NCI-H748 treated with DMSO at 0.1 percent for 48 hours (cell line): ENCODE measurements at places on chromosomes 11 and 22.
A peak's percentile ranks its signal among the peaks of the same experiment; 100 is the strongest.

DNA sequence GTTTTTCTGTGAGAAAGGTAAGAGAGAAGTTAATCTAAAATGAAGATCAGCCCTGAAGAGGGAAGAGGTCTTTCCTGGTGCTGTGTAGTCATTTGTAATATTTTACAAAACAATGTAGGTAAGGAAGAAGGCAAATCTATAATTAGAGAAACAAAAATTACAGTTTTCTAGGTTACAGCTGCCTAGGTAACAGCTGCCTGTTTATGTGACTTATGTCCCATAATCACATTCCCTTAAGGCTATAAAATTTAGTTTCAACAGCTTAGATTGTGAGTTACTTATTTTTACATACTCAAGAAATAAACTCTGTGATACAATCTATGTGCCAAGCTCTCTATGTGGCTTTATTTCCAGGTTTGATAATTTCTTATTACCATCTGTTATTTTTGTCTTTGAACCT, 19.8 kb downstream of the LUZP2 start:
- no peak for DNase-seq

- DNase-seq: no peak
These were observed 44.7 kb upstream of the CAPRIN1 start for GRCh38 chr11:34006876-34007275.

DNA sequence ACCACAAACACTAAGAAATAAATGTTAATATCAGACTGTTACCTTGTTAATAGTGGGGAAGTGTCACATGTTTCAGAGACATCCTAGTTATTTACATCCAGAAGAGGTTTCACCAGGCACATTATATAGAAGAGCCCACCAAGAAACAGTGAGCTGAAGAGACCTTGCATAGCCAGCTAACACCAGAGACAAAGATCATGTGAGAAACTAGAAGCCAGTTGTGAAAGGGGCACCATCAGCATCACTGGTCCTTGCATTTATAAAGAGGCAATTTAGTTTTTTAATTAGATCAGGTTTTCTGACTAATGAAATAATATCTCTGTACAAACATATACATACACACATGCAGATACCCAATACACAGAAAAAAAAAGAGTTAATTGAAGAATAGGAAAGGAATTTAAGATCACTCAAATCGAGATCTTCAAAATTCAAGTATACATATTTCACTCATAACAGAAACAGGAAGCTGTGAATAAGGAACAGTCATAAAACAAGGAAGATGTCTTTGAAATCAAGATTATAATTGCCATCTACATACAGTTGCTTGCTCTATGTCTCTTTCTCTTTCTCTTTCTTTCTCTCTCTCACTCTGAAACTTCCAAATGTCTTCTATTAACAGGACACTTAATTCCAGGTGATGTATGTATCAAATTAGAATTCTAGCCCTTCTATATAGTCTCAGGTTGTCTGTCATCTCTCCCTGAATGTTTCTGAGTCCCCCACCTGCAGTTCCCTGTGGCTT, 348.7 kb downstream of the ETS1 start:
- DNase-seq: no peak

DNA sequence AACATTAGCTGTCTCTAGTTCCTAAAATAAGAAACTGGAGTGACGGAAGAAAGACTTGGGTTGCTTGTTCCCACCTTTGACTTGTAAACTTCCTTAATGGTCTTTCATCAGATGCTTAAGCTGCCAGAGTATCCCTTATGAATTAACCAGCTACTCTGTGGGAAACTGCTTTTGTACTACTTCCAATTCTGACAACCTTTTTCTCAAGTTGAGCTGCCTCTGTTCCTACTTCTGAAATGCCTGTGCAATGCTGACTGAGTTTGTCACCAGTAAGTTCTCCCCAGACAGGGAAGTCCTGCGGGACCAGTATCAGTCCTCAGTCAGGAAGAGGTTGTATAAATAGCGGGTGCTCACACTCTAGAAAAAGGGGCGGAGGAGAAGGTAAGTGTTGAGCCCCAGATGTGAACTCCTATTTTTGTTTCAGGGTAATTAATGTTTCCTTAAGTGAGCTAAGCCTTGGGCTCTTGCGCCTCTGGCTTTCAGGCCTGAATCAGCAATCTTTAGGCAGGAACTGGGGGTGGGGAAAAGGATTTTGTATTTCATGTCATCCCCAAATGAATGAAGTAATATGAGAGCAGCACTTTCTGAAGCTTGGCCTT, 67.2 kb downstream of the CECR2 start:
- no peak for DNase-seq

GRCh38 chr11:61828379-61828628, 204 bp downstream of the FADS2 start:
- no peak for DNase-seq

DNA sequence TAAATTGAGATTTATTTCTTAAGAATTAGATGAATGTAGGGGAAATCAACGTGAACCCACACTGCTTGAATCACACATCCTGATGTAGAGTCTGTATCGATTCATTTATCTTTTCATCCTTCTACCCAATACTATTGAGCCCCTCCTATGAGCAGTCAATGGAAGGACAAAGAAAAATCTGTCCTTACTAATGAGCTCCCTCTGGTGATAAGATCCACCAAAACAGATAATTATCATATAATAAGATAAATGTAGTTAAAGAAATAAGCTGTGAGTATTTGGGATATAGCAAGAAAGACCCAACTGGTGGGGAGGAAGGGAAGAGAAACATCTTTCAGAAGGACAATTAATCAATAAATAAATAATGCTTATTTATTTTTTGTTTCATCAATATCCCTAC, 385.1 kb upstream of the CCDC90B start:
- no peak for DNase-seq

DNA sequence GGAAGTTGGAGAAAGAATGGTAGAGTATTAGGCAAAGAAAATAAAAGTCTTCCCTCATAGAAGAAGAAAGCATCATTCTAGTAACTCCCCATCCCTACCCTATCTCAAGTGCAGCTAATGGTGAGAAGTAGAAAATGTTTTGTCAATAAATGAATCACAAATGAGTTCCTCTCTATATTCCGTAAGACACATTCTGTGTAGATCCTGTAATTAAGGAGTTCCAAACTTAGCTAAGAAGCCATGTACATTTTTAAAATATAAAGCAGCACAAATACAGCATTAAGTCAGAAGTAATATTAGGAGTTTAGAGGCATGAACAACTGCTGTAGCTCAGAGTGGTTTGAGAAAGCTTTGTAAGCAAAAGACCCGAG, 80.1 kb downstream of the GAB2 start:
- no peak for DNase-seq

GRCh38 chr11:64747961-64748665, 4.2 kb upstream of the RASGRP2 start:
- DNase-seq: no peak

- no peak for DNase-seq
These were observed 77.7 kb downstream of the BRD1 start for GRCh38 chr22:49749885-49750510.

GRCh38 chr11:126352934-126353801, 2.3 kb upstream of the ST3GAL4 start:
- DNase-seq: no peak

- no peak for DNase-seq
These were observed 8.9 kb upstream of the PPP2R1B start for GRCh38 chr11:111774955-111775710.

GRCh38 chr11:84871116-84871515, 756.0 kb downstream of the DLG2 start:
- DNase-seq: no peak

- no peak for DNase-seq
These were observed 20.1 kb upstream of the SPTBN2 start for GRCh38 chr11:66749091-66749490.

GRCh38 chr11:65834202-65834601, 439 bp downstream of the SNX32 start:
- DNase-seq: no peak

GRCh38 chr22:39738746-39739145, 154.8 kb downstream of the ENTHD1 start:
- DNase-seq: no peak

- no peak for DNase-seq
These were observed 10.0 kb upstream of the CCDC83 start for GRCh38 chr11:85845124-85845631.

GRCh38 chr22:41488076-41488475, 19.2 kb downstream of the ACO2 start:
- no peak for DNase-seq

- DNase-seq: no peak
These were observed 67.5 kb upstream of the OR5AN1 start for GRCh38 chr11:59291228-59291627.

DNA sequence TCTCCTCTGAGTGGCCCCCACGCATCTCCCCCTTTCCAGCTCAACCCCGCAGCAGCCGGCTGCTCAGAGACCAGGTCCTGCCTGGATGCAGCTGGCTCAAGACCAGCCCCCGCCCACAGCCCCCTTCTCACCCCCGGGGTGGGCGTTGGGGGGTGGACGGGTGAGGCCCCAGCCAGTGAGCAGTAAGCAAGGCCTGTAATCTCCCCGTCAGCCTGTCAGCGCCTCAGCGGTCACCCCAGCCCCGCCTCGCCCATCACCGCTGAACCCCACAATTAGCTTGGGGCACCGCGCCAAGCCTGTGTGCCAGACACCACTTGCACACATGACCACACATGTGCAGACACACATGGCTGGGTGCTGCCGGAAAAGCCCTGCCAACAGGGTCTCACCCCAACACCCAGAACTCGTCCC, 5.9 kb downstream of the PLXNB2 start:
- no peak for DNase-seq

DNA sequence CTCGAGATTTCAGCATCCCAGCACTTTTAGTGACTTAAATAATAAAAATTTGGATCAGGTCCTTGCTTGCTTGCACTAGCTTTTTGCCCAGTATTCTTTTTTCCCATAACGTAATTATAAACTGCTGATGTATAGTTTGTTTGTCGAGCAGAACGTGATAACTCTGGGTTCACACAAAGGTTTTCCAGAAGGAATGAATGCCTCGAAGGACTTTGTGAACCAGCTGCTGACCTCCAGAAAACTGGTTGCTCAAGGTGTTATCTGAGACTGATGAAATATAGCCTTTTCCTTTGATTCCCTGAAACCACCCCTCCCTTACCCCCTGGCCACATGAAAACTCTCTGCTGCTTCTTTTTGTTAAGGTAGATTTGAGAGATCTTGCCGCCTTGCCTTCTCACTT, 229.1 kb upstream of the CARD18 start:
- no peak for DNase-seq

- DNase-seq: no peak
These were observed 87.0 kb upstream of the CRYBB3 start for GRCh38 chr22:25112538-25113253.

- DNase-seq: peak; percentile 42
These were observed 7.0 kb upstream of the L3MBTL2 start for GRCh38 chr22:41198027-41198580.

- no peak for DNase-seq
These were observed 155.5 kb downstream of the SPON1 start for GRCh38 chr11:14118072-14118471.

- no peak for DNase-seq
These were observed 224.5 kb downstream of the KIRREL3 start for GRCh38 chr11:126776119-126776518.

DNA sequence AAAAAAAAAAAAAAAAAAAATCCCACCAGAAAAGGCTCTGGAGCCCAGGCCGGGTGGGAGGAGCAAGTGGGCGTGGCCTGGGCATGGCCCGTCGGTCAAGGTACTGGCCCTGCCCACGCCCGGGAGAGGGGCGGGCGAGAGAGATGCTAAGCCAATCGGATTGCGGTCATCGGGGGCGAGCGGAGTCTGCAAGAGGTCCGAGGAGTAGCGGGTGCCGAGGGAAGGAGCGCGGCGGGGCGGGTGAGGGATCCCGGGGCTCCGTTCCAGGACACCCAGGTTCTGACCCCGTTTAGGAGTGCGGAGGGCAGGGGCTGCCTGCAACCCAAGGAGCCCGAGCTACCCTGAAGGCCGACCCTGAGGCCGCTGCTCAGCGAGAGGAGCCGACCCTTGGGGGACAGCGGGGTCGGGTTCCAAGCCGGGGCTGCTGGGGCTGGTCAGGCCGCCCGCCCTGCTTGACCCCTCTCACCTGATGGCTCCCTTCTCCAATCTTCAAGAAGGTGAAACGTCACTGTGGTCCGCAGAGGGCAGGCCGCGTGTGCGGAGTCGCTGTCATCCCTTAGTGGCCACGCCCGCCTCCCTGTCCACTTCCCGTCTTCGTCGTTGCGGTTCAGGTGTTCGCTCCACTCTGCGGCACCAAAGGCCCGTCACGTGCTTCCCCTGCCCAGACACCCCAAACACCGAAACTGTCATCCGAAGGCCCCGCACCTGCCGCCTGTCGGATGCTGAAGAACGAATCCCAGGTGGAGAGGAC, 11.1 kb upstream of the TAB1 start:
- DNase-seq: peak; percentile 33

- no peak for DNase-seq
These were observed 350.3 kb upstream of the MPPED2 start for GRCh38 chr11:30936491-30936890.

GRCh38 chr11:121293288-121293594, 670 bp downstream of the SC5D start:
- DNase-seq: no peak

DNA sequence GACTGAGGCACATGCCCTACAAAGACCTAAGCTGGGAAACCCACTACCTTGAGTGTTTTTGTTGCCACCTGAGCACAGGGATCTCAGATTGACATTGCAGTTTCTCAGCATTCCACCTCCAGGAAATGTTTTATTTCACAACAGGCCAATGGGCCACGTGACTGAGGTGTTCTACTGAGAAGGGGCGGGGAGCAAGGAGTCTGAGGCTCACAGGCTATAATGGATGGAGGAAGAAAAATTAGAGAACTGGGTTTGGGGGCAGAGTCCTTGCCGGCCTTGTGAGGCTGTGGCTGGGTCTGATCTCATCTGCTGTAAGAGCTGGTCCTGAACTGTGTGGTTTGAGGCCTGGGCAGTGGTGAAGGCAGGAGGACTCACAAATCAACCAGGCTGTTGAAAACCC, 40.7 kb downstream of the ZNF202 start:
- DNase-seq: no peak
